ENCODE measurements at places on chromosomes 1 and 21.

GRCh38 chr1:32539584-32540571 is 651 bp downstream of the ZBTB8A start:
- no peak for DNase-seq

DNA sequence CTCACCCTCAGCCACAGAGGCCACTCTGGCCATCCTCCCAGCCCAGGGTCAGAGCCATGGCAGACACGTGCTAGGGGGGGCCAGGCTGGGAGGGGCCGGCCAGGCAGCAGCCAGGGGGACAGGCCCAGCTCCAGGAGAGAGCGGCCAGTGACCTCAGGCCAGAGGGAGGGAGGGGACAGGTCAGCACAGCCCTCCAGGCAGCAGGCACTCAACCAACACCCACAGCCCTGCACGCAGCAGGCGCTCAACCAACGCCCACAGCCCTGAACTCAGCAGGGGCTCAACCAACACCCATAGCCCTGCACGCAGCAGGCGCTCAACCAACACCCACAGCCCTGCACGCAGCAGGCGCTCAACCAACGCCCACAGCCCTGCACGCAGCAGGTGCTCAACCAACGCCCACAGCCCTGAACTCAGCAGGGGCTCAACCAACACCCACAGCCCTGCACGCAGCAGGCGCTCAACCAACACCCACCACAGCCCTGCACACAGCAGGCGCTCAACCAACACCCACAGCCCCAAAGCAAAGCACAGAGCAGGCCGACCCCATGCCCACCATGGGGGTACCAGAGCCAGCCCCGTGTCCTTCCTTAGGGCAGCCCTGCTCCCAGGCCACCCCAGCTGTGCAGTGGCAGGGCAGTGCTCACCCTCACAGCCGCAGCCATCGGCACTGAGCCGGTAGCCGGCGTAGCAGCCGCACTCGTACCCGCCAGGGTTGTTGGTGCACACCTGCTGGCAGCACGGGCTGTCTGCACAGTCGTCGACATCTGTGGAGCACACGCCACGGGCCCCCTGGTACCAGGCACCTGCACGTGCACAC is 55.9 kb downstream of the ARHGEF16 start:
- DNase-seq, result no peak

GRCh38 chr1:226268421-226269124 is 40.4 kb downstream of the LIN9 start:
- DNase-seq, result no peak

DNA sequence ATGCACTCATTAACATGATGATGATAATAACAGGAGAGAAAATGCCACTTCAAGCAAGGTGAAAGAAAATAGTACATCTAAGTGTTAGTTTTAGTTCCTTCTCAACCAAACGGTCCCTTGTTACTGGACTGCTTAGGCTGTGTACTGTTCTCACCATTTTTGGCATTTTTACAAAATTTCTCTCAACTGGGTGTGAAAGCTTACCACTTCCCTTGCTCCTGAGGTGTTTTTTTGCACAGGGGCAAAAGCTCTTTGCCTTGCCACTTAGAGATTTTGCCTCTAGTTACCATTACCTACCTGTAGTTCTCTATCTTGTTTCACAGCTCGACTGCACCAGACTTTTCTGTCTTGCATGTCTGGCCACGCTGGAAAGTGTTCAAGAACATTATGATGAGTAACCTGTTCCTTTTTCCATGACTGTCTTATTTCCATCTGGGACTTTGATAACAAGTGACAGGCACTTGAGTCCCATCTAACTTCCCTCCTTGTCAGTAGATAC is 10.7 kb downstream of the NEK7 start:
- no peak for DNase-seq

DNA sequence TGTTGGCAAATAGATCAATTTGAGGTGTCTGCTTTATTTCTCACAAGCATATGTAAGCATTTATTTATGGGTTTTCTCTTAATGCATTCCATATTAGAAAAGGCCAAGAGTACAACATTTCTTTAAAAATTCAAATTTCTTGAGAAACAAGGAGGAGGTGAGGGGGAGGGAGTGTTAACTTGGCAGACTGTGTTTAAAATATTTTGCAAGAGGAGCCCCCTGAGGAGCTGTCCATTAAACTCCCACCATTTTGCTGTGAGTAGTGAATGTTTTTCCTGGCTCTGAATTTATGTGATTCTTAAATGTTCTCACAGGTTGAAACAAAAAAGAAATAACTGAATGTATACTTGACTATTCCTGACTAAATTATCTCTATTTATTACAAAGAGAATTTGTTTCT is 363.8 kb downstream of the PTPRC start:
- no peak for DNase-seq

DNA sequence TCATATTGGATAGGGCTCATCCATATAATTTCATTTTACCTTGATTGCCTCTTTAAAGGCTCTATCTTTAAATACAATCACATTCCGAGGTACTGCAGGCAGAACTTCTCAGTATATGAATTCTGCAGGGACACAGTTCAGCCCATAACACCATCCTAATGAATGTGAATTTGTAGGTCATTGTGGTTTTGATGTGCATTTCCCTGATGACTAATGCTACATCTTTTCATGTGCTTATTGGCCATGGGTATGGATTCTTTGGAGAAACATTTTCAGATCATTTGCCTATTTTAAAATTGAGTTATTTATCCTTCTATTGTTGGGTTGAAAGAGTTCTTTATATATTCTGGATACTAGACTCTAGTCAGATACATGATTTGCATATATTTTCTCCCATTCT is 9.6 kb upstream of the RPS6KC1 start:
- DNase-seq, result no peak

DNA sequence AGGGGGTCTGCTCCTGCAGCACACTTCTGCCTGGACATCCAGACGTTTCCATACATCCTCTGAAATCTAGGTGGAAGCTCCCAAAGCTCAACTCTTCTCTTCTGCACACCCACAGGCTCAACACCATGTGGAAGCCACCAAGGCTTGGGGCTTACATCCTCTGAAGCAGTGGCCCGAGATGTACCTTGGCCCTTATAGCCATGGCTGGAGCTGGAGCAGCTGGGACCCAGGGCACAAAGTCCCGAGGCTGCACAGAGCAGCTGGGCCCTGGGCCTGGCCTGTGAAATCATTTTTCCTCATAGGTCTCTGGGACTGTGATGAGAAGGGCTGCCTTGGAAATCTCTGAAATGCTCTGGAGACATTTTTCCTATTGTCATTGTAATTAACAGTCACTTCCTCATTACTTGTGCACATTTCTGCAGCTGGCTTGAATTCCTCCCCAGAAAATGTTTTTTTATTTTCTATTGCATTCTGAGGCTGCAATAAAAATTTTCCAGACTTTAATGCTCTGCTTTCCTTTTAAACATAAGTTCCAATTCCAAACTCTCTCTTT is 645.6 kb downstream of the RWDD3 start:
- no peak for DNase-seq

GRCh38 chr1:185533596-185533995 is 200.6 kb upstream of the HMCN1 start:
- DNase-seq, result no peak

DNA sequence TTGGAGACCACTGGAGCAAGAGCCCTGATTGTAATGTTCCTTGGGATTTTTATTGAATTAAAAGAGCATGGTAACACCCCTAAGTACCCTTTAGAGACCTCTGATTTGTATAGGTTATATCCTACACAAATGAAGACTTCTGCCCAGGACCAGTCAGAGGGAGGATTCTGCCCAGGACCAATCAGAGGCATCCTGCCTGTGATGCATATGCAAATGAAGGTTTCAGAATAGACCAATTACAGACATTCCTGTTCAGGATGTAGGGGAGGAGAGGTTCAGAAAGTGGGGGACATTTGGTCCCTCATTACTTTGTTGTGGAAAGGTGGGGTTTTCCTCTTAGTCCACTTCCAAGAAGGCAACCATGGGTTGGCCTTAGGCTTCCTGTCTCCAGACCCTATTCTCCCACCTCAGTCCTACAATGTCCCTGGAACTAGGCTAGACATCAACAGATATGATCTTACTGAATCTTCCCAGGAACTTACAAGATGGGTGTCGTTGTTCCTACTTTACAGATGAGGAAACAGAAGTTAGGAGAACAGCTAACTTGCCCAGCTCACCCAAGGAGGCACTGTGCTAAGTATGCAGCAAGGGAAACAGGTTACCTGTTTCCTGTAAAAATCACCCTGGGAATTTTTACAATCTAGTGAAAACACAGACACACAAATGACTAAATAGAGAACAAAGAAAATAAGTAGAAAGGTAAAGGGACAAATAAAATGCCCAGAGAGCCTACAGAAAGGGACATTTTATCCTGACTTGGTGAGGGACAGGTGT is 36.8 kb upstream of the SFPQ start:
- DNase-seq, result no peak

DNA sequence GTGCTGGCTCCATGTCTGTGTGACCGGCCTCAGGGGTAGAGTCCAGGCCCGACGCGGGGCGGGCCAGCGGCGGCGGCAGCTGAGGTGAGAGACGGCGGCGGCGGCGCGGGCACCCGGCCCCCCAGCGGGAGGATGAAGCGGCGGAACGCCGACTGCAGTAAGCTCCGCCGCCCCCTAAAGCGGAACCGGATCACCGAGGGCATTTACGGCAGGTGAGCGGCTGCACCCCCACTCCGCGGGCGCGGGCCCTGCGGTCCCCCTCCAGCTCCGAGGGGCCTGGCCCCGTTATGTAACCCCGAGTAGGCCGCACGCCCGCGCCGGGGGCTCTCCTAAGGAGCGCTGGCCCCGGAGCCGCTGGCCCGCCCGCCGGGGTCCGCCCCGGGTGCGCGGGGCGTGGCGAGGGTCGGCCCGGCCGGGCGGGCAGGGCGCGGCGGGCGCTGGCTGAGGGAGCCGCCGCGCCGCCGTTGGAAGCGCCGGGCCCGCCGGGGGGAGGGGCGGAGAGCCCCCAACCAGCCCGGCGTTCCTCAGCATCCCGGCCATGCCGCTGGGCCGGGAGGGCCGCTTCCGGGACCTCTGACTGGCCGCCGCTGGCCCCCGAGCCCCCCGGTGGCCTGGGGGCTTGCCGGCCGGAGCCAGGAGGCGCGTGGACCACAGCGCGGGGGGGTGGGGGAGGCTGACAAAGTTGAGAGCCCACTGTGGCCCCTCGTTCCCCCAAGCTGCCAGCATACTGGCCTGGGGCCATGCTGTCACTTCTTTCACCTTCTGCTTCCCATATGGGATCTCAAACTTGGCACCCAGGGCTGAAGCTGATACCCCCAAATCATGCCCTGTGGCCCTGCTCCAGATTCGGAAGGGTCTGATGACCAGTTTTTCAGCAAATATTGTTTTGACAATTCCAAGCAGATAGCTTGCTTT is 527 bp downstream of the MACO1 start:
- DNase-seq, result no peak

DNA sequence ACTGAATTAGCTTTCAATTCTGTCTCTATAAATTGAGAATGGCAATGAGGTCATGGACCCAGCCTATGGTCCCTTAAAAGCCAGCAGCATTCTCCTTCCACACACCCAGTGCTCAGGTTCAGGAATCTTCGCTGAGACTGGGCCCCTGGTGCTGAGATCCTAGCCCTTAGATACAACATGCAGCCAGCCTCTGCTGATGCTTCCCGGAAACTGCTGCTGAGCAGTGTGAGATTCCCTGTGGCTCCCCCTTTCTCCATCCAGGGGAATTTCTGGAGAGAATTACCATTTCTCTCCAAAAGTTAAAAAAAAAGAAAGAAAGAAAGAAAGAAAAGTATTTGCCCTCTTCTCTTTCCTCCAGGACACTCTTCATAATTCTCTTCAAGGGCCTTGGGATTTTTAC is 31.7 kb upstream of the RALGPS2 start:
- no peak for DNase-seq

GRCh38 chr1:225919906-225920305 is 4.1 kb downstream of the PYCR2 start:
- DNase-seq, result no peak

DNA sequence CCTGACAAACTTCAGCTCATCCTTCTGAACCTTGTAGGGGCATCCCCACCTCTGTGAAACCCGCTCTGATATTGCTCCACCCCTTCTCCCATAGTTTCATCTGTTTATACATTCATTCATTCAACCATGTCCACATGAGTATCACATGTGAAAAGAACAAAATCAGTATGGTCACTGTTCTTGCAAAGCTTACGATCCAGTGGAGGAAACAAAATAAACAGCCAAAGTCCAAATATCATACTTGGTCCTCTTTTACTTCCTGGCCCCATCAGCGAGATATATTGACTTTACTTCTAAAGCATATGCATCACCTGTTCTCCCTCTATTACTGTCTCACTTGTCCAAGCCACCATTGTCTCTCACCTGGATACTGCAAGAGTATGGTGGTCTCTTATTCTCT is 35.6 kb downstream of the C8A start:
- no peak for DNase-seq

GRCh38 chr1:224592636-224593582 is 23.2 kb upstream of the CNIH3 start:
- DNase-seq, result no peak

DNA sequence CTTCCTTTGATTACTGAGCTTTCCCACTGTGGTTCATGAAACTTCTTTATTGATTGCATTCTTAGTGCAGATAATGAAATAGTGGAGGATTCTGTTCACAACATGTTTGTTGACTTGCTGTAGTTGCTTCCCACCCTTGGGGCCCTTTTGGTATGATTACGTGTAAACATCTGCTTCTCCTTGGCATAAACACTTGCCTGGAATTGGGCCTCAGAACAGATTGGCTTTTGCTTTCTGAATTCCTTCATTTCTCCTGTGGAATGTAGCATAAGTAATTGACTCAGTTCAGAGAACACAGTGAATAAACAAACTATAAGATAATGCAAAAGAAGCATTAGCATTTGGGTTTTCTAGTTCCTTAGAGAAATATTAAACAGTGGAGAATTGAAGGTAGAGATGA is 59.5 kb upstream of the LAMC2 start:
- DNase-seq, result no peak

DNA sequence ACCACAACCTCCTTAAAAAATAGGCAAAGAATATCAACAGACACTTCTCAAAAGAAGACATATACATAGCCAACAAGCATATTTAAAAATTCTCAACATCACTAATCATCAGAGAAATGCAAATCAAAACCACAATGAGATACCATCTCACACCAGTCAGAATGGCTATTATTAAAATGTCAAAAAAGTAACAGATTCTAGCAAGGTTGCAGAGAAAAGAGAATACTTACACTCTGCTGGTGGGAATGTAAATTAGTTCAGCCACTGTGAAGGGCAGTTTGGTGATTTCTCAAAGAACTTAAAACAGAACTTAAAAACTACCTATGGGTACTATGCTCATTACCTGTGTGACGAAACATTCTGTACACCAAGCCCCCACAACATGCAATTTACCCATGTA is 20.7 kb downstream of the CD1B start:
- DNase-seq, result no peak

DNA sequence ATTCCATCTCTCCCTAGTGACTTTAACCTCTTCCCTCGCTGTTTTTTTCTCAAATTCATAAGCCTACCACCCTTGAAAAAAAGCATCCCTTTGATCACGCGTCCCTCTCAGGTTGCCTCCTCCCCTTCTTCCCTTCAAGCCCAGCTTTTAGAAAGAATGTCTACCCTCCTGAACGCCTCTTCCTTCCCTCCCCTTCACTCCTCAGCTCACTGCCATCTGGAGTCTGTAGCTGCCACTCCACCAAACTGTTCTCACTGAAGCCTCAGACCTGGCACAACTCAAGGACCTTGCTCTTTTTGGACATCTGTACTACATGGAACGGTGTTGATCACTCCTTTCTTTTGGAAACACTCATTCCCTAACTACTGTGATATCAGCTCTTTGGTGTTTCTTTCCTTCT is 80.6 kb downstream of the SLC25A24 start:
- DNase-seq, result no peak

GRCh38 chr1:217272385-217272784 is 358.5 kb downstream of the GPATCH2 start:
- no peak for DNase-seq
